ENCODE measurements at places on chromosomes 3 and 15. TPM values are rescaled to one million over a fixed set of nuclear protein-coding genes. Genes with fewer than 3 reads are reported as not detected.

The SLC2A2 gene
- total RNA-seq: not detected

The COL6A6 gene
- not detected for total RNA-seq

The SEMA4B gene
- total RNA-seq: 7.5 TPM

The BNC1 gene
- total RNA-seq: not detected

The GOLGA6L26 gene
- total RNA-seq: not detected

The PLA2G4E gene
- total RNA-seq: not detected
